ENCODE measurements at places on chromosomes 4 and X.

GRCh38 chr4:181952478-181952877 lies 290.7 kb upstream of the TENM3 start:
- no peak for DNase-seq

DNA sequence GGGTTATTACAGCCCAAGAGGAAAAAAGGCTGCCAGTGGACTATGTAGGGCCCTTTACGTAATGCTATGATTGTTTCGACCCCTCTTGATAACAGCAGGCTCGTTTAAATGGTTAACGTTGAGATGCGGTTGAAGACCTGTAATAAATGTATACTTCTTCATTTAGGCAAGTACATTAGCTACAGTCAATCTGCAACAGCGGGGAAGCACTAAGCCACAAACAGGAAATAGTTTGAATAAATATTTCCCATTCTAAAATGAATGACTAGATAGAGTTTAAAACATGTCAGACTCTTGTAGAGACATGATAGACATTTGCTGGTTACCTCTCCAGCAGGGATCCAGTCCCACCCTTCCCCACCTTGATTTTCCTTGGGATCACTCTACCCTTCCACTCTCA lies 38.1 kb upstream of the STIM2 start:
- DNase-seq, result no peak

DNA sequence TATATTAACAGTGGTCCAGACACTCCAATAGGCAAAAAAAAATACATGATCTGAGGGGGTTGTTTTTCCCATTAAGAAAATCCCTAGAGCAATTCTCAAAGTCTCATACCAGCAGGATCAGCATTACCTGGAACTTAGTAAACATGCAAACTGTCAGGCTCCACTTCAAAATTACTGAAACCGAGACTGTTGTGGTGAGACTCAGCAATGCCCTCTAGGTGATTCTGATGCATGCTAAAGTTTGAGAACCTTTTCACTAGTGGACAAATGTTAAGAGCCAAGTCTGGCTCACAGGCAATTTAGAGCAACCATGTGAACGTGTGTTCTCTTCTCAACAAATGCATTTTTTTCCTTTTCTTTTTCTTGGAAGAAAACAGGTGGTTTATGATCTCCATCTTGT lies 30.2 kb downstream of the NEK1 start:
- DNase-seq, result no peak

DNA sequence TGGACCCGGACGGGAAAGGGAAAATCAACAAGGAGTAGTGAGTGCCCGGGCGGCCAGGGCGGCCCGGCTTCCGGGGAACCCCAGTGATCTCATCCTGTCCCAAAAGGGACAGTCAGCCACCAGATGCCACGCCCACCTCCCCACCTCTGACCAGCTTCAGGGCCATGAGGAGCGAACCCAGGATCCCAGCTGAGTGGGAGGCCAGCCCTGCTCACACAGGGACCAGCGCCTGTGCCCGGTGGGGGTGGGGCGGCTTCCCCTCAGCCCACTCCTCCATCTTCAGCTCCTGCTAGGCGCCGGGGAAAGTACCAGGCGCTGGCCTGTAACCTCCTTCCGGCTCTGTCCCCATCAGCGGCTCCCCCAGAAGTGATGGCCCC lies 6.2 kb downstream of the MYL5 start:
- DNase-seq, result no peak

DNA sequence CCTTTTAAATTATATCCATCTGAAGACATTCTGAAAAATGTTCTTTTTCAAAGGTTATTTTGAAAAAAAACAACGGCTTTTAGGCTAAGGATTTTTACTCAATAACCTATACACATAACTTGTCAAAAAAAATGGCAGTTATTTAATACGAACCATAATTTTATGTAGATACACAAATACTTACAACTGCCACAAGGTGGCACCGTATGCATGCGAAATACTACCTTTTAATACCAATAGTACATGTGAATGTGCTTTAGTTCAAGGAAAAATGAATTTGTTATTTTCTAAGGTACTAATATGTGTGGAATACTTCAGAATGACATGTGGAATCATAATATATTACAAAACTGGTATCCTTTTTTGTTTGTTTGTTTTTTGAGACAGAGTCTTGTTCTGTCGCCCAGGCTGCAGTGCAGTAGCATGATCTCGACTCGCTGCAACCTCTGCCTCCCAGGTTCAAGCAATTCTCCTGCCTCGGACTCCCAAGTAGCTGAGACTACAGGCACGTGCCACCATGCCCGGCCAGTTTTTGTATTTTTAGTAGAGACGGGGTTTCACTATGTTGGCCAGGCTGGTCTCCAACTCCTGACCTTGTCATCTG lies 4.6 kb upstream of the MAD2L1 start:
- peak; percentile 86 for DNase-seq

GRCh38 chrX:129462707-129463106 lies 60.6 kb downstream of the SMARCA1 start:
- DNase-seq, result peak; percentile 25

GRCh38 chr4:17276776-17277175 lies 235.1 kb downstream of the QDPR start:
- no peak for DNase-seq
